ENCODE measurements at places on chromosomes 11 and 22.
A peak's percentile ranks its signal among the peaks of the same experiment; 100 is the strongest.

GRCh38 chr11:26580929-26581328 is 8.9 kb upstream of the MUC15 start:
- DNase-seq: no peak

DNA sequence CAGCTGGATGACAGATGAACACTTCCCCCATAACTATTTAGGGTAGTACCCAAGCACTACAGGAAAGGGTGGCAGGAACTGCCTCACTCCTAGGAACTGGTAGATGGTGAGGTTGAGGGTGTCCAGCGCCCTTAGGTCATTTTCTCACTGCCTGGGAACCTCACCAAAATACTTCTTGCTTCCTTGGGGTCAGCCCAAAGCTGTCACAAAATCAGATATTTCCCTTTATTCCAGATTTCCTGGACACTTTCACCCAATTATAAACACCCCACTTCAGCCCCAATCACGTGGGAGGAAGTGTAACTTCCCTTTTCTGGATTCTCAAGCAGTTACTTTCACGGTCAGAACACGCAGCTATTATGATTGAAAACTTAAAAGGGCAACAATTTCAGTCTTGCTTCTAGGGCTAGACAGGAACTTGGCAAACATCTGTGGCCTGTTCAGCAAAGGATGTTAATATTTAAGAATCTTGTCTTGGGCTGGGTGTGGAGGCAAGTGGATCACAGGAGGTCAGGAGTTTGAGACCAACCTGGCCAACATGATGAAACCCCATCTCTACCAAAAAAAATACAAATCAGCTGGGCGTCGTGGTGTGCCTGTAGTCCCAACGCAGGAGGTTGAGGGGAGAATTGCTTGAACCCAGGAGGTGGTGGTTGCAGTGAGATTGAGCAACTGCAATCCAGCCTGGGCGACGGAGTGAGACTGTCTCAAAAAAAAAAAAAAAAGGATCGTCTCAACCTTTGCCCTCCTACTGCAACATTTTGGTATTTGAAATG is 4.0 kb downstream of the FTH1 start:
- DNase-seq: peak; percentile 31

- peak; percentile 48 for DNase-seq
These were observed 81.1 kb upstream of the WNT7B start for GRCh38 chr22:46058091-46058420.

DNA sequence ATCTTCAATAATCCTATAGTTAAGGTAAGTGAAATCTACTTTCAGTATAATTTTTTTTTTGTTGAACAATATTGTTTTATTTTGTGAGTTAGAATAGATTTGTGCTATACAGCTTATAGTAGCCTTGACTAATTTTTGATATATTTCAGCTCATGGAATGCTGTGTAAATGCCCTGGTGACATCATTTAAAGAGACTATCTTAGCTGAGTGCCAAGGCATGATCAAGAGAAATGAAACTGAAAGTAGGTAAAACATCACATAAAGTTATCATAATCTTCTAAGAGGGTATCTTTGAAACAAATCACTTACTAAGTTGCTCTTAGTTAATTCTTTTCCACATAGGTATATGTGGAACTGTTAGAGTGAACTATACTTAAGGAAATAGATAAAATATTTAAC is 51.4 kb upstream of the ACAT1 start:
- DNase-seq: no peak

DNA sequence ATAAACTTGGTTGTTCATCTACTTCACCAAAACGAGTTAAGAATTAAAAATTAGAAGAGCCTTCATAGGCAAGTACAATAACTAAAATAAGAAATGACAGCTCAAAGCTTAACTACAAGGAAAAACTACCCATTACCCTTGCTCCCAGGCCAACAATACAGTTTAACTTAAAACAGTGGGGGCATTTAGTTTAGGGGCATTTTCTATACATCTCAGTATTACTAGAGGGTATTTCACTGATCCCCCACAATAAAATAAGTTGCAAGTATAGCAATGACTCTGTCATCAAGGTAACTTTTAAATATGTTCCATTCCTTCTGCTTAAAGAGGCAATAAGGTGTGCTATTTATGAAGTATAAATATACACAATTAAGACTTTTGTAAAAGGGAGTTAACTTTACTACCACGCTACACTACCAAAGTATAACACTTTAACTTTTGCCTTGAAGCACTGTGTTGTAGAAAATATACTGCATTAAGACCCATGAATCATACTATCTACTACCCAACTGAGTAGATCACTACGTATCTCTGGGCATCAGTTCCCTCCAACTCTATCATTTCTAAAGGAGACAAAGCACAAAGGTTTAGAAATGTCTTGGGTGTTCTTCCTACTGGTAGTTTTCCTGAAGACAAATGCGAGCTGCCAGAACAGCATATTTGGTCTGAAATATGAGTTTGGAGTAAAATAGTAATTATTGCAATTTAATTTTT is 29.8 kb downstream of the CHORDC1 start:
- no peak for DNase-seq

DNA sequence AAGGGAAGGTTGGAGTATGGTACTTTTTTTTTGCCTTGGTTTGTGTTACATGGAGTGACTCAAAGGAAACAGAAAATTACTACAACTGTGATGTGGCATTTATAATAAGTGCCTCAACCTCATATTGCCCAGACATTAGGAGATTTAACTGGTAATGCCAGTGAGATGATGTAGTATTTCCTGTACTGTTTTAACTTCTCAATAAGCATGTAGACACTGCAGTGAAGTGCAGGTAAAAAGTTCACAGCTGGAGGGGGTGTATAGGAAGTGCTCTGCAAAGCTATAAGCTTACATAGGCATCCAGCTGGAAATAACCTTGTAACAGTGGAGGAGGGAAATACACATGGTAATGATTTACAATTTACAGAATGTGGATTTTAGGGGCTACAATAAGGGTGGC is 138.2 kb upstream of the MTMR2 start:
- DNase-seq: no peak

- no peak for DNase-seq
These were observed 117.3 kb downstream of the CYP2R1 start for GRCh38 chr11:14774721-14775120.

Measured in ovary (tissue), 10 donors.